ENCODE measurements at places on chromosomes 5 and 9.

GRCh38 chr9:136605988-136606660 lies 56.6 kb upstream of the EGFL7 start:
- no peak for DNase-seq

DNA sequence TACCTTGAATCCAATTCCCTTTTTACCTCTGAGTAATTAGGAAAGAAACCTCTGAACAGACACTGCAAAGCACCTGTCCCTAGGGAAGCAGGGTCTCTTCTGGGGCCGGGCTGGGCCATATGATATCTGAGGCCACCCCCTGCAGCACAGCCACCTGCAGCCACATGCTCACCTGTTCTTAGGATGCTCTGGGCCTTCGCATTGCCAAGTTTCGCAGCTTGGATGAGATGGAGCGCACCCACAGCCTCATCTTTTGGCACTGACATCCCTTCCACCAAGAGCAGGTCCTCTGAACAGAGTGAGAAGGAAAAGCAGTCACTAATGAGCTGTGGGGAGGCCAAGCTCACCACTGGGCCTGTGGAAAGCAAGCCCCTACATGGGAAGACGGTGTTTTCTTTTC lies 27.3 kb downstream of the CLTA start:
- no peak for DNase-seq

- no peak for DNase-seq
These were observed 1.6 kb downstream of the NTNG2 start for GRCh38 chr9:132163457-132163875.

- no peak for DNase-seq
These were observed 21.0 kb downstream of the DIAPH1 start for GRCh38 chr5:141597814-141598213.

- DNase-seq: no peak
These were observed 121.5 kb upstream of the RAI14 start for GRCh38 chr5:34534523-34535103.

- no peak for DNase-seq
These were observed 38.4 kb downstream of the EBF1 start for GRCh38 chr5:159061179-159061796.

DNA sequence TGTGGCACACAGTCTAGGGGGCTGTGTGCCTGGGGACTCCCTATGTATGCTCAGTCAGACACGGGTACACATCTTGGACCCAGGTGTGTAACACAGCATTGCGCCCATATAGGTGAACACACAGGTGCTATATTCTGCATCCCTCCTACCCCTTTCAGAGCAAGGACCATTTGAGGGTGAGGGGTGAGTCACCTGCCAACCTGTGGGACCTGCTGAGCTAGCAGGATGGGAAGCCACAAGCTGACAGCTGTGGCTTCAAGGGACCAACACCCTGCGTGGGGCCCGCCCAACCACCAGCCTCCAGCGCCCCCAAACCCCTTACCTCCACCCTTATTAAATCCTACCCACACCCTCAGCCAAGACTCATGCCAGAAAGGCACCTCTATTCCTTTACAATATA lies 14.6 kb upstream of the AQP7 start:
- no peak for DNase-seq

DNA sequence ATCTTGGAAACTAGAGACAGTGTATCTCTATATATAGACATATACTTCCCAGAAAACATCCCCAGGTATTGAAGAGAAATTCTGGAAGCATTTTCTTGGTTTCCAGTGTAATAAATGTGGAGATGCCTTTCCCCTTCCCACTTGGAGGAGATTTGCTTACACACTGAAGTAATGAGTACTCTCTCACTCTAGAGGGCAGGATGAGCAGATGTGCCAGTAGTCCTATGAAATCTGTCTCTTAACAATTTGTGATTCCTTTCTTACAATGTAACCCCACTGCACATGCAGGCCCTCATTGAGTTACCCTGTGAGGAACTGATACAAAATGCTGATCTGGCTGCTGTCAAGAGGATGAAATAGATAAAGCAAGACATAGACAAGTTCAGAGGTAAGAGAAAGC lies 567.2 kb downstream of the SLCO4C1 start:
- no peak for DNase-seq
